ENCODE measurements at places on chromosomes 4 and X.
A peak's percentile ranks its signal among the peaks of the same experiment; 100 is the strongest.

DNA sequence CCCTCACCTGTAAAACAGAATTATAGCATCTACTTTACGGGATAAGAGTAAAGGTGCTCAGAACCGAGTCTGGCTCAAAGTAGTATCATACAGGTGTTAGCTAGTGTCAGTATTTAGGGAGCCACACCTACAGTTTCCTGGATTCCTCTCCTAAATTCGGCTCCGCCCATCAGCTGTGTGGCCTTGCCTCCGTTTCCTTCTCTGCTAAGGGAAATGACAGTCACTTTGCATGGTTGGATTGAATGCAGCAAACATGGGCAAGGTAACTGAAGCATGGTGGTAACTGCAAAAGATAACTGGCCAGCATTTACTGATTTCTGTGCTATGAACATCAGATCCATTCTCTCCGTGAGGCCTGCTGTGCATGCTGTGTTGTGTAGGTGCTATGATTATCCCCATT lies 2.8 kb downstream of the PPP1R3F start:
- DNase-seq = no peak

DNA sequence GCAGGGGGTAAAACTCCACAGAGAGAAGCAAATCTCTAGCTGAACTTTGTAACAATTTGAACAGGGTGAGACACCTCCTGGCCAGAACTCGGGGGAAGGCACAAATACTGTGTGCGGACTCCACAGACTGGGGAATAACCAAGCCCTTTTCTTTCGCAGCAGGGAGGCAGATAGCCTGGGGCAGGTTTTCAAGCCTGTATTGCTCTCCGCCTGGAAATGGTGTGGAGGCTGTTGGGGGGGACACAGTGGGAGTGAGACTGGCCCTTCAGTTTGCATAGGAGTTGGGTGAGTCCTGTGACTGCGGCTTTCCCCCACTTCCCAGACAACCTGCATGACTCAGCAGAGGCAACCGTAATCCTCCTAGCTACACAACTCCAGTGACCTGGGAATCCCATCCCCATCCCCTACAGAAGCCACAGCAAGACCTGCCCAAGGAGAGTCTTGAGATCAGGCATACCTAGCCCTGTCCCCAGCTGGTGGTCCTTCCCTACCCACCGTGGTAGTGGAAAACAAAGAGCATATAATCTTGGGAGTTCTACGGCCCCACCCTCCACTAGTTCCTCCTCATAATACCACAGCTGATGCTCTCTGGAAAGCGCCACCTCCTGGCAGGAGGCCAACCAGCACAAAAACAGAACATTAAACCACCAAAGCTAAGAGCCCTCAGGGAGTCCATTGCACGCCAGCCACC lies 12.9 kb upstream of the SMPX start:
- no peak for DNase-seq

- no peak for DNase-seq
Measured at GRCh38 chrX:1026263-1027015, 186.0 kb downstream of the CRLF2 start.

GRCh38 chr4:140012688-140013486 lies 141.1 kb downstream of the MAML3 start:
- peak; percentile 70 for DNase-seq

- DNase-seq = no peak
Measured at GRCh38 chr4:158801066-158801465, 32.2 kb downstream of the FNIP2 start.

DNA sequence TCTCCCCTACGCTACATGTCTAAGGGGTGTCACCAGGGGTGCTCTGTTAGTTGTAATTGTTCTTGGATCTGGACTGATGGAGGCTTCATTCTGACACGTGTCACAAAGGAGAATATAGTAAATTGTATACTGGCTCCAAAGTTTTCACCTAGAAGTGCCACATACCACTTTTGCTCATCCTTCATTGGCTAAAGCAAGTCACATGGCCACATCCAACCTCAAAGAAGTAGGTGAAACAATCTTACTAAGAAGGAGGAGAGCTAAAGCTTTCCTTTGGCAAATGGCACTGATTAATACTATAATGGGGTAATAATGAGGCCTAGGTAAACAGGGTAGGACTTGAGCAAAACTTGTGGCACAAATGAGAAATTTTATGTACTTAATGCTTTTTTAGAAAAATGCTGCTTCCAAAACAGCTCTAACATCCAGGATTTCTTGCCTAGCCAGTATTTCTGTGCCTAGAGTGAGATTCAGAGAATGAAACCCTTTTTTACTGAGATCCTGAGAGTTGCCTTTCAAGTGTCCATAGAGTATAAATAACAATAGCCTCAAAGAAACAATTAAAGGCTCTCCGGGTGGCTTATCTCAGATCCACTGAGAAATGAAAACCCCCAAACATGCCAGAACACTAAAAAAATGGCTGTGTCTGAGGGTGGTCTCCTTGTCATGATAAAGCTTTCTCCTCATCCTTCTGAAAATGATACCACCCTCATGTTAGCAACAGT lies 34.7 kb downstream of the NHS start:
- no peak for DNase-seq

GRCh38 chr4:164177153-164177552 lies 576.8 kb upstream of the SMIM31 start:
- no peak for DNase-seq

DNA sequence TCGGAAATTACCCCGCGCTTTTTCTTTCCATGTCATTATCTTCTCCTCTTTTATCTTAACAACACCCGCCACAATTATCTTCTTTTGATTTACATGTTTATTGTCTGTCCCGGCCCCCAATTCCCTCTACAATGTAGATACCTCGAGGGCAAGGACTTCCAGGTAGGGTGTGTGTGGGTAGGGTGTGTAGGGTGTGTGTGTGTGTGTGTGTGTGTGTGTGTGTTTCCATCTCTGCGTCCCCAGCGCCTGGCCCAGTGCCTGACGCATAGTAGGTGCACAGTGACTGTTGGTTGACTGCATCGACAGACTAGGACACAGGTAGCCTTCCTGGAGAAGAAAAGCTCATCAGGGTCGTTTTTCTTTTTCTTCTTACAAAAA lies 103.1 kb downstream of the UCHL1 start:
- DNase-seq = no peak

DNA sequence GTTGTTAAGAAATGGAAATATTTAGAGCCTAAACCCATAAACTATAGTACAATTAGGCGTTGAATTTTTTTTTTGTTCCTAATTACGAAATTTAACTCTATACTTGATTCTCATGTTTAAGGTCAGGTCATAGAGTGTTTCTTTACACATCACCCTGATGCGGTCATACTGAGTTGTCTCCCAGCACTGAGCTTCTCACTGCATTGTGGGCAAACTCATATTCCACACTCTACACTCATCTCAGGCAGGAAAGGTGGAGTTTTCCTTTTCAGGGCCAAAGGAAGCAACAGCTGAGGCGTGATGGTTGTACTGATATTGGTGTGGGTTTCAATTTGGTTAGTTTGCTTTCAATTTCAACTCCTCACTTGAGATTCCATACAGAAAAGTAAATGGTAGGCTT lies 75.4 kb downstream of the FAT4 start:
- DNase-seq = no peak

DNA sequence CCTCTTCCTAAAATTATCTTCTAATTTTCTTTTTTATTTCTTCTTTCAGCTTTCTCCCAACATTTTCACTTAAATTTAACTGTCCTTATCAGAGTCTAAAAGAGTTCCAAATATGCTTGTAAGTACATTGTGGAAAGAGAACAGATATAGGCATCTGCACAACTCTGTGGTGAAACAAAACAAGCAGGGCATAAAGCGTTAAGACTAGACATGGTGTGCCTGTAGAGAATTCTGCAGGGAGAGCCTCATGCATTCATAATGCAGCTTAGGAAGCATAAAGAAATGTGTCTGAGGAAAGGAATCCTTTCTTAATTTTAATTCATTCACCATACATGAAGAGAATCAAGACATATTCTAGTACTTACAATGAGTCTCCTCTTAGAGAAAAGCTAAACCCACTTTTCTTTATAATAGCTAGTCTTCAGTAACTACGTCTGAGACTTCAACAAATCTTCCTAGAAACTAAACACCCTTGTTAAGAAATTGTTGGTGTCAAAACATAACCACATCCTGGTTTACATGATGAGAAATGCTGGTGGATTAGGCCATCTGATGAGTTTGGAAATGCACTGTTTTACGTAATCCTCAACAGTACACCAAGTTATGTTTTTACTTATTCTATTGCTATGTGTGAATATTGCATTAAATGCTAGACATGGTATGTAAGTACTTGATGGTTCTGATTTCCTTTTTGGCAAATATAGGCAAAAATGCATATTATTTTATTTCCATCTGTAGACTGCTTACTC lies 307.8 kb upstream of the GIMD1 start:
- DNase-seq = peak; percentile 64

GRCh38 chrX:136251041-136251991 lies at the start of gene MAP7D3:
Gene MAP7D3 (minus strand): TSS chrX:136251400. CDS start chrX:136251358, 42 bp downstream.
- peak; percentile 58 for DNase-seq

- DNase-seq = peak; percentile 17
Measured at GRCh38 chrX:45172890-45173289, 27.8 kb downstream of the DIPK2B start.

GRCh38 chr4:8838296-8838960 lies 33.2 kb downstream of the HMX1 start:
- no peak for DNase-seq

GRCh38 chr4:152277333-152277732 lies 258.6 kb downstream of the FBXW7 start:
- DNase-seq = no peak

DNA sequence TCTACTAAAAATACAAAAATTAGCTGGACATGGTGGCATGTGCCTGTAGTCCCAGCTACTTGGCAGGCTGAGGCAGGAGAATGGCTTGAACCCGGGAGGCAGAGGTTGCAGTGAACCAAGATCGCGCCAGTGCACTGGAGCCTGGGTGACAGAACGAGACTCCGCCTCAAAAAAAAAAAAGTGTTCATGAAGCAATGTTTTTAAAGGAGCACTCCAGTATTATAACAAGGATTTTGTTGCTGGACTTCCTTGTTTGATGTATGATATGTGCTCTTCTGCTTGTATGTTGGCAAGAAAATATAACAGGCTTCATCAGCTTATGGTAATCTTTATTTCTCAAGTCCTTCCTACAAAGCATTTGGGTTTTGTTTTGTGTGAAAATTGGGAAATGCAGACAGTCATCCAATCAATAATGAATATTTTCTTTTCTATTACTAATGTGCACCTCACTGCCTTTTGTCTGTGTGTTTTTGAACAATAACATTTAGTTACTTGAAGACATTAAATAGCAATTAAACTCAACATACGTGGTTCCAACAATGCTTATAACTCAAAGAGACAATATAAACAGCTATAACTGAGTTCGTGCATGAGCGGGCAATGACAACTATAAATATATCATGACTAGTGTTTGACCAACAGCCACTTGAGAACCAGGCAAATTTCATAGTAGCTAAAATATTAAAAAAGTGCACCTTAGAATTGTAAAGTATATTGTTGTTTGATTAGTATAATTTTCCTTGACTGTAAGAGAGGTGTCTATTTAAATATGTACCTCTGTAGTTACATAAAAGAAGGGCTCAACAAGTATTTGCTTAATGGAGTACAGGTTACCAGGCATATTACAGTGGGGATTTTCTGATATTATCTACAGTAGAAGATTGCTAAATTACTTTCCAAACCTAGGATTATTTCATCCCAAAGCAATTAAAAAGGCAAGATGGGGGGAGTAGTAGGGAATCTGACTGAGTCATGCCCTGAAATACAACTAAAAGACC lies 210.7 kb downstream of the PPP3CA start:
- DNase-seq = no peak

DNA sequence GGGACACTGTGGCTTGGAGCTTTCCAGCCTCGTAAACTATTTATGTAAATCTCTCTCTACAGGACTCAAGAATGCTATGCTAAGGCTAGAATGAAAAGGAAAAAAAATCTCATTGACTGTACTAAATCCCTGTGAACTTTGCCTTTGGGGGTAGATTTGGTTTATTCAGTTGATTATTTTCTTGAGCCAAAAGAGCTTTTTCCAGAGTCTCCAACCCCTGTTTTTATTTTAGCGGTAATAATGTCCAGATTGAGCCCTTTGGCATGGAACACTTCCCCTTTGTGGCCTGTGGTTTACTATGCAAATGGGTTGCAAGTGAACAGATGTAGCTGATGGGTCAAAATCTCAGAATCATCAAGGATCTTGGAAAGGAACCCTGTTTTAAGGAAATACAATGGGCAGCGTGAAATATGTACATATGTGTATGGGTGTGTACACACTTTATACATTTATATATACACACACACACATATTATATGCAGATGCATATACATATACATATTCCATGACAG lies 72.9 kb downstream of the FAM9B start:
- DNase-seq = no peak

DNA sequence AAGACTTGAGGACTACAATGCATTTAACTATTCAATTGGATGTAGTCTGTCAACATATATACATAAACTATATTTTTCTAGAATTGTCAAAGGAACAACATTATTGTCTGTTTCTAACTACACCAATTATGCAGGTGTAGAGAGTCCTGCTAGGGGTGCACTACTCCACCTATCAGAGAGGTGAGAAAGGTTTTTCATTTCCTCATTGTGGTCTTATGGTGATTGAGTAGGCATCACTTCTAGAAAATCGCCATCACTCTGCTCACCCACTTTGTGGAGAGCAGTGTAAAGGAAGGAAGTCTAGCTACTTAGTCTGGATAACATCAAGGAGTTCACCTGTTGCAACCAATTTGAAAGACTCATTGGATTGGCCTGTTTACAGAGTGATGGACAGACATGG lies 4.4 kb upstream of the ADH1C start:
- DNase-seq = no peak

- no peak for DNase-seq
Measured at GRCh38 chrX:9329056-9329455, 135.8 kb upstream of the TBL1X start.

DNA sequence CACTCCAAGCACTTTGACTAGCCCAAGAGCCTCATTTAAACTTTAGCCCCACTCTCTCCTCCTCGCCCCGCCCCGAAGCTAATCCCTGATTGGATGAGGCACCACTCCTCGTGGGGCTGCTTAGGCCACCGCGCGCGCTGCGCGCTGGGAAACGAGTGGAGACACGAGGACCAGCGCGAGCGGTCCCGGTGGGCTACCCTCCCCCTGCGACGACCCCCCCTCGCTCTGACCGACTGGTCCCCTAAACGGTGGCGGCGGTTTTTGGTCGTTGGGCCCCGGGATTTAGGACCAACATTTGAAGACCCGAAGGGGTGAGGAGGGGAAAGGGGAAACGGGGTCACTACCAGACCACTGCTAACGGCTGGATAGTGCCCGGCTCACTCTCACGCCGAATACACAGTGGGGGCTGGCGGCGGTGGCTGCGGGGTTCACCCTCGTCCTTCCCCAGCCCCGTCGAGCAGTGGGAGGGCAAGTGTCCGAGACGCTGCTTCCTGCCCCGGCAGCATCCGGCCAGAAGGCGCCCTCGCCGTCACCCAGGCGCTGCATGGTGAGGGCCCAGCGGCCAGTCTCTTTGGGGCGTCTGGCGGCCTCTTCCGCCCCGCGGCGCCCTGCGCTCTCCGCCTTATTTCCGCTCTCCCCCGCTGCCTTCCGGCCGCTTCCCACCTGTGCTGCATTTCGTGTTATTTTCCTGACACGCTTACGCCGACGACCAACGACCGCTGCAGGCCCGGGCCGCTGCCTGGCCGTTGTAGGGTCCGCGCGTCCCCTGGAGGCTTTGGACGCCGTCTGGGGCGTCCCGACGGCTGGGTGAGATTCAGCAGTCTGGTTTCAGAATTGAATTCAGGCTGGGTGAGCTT lies at the start of gene RBM46:
TSS of gene RBM46 (plus strand) at position 147 of the 857 bp plus-strand sequence. CDS start 15,481 bp downstream, outside the sequence.
- no peak for DNase-seq

All from fibroblast of skin of scalp (primary cell).